ENCODE measurements at places on chromosomes 3 and 15.

DNA sequence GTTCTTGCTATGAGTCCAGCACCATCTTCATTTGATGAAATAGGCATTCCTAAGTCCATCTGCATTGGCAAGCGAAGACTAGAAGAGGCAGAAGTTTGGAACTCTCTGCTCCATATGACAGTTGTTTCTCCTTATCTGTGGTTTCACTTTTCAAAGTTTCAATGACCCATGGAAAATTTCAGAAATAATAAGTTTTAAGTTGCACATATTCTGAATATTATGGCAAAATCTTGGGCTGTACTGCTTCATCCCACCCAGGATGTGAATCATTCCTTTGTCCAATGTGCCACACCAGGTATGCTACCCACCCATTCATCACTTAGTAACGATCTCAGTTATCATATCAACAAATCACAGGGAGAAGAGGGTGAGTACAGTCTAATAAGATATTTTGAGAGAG is 647.9 kb downstream of the GRM7 start:
- no peak for DNase-seq

DNA sequence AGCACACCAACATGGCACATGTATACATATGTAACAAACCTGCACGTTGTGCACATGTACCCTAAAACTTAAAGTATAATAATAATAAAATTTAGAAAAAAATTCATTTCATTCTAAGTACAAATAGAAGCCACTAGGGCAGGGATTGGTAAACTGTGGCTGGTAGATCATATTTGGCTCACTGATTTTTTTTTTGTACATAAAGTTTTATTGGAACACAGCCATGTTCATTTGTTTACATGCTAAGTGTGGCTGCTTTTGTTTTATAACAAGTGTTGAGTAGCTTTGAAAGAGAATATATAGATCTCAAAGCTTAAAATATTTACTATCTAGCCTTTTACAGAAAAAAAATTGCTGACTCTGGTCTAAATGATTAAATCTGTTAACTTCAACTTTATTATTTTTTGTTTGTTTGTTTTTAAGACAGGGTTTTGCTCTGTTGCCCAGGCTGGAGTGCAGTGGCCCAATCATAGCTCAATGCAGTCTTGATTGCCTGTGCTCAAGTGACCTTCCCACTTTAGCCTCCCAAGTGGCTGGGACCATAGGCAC is 32.8 kb downstream of the SLC30A4 start:
- no peak for DNase-seq

DNA sequence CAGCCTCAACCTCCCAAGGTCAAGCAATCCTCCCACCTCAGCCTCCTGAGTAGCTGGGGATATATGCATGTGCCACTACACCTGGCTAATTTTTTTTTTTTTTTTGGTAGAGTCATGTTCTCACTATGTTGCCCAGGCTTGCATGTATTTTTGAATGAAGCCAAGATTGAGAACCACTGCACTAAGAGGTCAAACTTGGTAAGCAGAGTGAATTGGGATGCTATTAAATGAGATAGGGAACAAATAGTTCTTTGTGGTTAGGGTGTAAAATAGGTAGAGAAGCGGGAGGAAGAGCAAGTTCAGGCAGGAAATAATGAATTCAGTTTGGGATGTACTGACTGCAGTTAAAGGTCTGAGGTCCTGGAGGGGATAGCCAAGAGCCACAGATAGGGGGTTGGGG is 39.9 kb upstream of the PIAS1 start:
- DNase-seq, result no peak

GRCh38 chr3:43081796-43082195 is 24.1 kb downstream of the POMGNT2 start:
- no peak for DNase-seq

DNA sequence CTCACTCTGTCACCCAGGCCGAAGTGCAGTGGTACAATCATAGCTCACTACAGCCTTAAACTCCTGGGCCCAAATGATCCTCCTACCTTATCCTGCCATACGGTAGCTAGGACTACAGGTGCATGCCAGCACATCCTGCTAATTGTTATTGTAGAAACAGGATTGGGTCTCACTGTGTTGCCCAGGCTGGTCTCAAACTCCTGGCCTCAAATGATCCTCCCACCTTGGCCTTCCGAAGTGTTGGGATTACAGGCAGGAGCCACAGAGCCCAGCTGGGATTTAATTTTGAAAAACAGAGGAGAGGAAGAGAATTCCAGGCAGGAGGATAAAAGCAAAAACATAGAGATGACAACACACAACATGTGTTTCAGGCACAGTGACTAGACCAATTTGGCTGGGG is 40.5 kb downstream of the SFMBT1 start:
- DNase-seq, result no peak

GRCh38 chr3:37262816-37263393 is 88.5 kb upstream of the LRRFIP2 start:
- no peak for DNase-seq

DNA sequence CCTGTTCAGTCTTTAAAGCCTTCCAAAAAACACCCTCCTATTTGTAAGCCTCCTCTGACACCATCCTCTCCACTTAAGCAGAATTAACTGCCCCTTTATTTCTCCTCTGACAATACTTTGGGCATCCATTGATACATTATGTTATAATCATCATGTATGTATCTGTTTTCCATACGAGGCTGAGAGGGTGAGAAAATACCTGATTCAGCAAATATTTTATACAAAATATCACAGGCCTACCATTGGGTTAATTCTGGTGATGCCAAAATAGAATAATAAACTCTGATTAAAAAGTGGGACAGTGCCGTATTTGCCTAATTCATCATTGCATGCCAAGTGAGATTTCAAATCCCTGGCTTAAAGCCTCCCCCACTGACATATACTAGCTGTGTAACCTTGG is 118.2 kb upstream of the ADAMTS9 start:
- DNase-seq, result no peak

- DNase-seq, result no peak
These were observed 192.9 kb upstream of the SLITRK3 start for GRCh38 chr3:165389064-165389463.
